ENCODE measurements at places on chromosomes 5 and 9.

DNA sequence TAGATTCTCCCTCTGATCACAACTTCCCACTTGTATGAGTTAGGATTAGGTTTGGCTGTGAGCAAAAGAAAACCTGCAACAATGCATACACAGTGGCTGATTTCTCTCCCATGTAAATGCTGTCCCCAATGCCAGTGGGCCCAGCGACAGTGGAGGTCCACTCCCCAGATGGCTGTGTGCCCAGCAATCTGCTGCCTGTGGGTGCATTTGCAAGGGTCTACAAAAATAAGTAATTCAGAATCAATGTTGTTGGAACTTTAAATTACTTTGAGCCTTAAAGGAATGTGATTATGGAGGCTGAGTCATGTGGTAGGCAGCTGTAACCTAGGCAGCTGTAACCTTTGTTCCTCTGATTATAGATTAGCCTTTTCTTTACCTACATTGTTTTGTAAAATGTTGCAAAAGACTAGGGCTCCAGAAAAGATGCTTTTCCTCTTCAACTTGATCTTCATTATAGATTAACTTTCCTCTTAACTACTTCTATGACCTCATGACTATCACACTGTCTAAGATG lies 14.2 kb upstream of the MXD3 start:
- no peak for DNase-seq

GRCh38 chr9:133876836-133877235 lies 115.3 kb downstream of the VAV2 start:
- no peak for DNase-seq

DNA sequence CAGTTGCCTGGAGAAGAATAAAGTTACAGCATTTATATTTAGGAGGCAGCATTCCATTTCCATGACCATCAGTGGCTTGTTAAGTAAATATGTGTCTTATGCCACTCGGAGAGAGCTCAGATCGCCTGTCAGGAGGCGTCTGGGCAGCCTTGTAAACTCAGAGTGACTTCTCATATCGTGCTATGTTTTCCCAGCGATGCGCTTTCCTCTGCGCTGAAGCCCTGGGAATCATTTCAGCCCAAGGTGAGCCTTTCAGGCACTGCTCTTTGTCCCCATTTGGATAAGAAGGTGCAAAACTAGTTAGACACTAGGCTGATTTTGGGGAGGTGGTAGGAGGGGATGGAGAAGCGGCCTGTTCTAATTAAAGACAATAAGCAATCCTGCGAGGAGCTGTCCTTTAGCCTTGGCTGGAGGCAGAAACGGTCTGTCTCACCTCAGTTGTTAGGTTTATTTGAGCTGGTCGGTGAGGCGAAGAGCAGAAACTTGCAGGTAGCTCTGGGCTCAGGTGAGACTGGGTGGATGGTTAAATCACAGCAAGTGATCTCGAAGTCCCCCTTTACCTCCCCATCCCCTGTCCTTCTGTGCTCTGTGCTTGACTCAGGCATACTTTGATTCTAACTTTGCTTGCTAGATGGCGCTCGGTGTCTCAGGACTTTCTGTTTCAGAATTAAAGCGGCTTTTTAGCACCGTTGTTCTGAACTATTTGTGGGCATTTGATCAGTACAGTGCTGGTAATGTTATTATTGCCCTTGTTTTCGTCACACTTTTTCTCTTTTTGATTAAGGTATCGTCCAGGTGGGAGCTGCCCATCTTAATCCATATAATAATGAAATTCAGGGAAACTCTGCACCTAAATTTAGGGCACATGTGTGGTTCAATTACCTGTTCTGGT lies 24.6 kb downstream of the NR2F1 start:
- DNase-seq: no peak

GRCh38 chr5:154193701-154194121 lies 3.2 kb downstream of the GALNT10 start:
- no peak for DNase-seq

GRCh38 chr5:53569453-53569852 lies 9.0 kb downstream of the NDUFS4 start:
- DNase-seq: no peak

GRCh38 chr5:113514289-113514635 lies 768 bp downstream of the YTHDC2 start:
- no peak for DNase-seq

DNA sequence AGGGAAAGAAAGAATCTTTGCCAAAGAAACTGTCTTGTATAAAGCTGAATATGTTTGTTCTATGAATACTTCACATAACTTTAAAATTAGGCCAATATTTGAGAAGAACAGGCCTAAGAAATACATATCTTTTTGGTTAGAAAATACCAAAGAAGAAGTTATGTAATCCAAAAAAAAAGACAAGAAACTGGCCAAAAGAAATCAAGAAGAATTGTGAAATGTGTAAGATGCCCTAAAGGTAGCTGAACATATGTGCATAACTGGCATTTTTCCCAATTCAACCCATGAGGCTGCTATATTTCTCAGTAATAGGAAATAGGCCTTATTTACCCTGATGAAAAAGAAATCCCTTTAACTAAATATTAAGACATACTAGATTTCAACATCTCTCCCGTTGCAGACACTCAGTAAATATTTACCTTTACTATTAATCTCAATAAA lies 290.0 kb downstream of the CETN3 start:
- no peak for DNase-seq

- DNase-seq: no peak
Measured at GRCh38 chr5:118776755-118777154, 211.6 kb downstream of the DTWD2 start.

GRCh38 chr9:127176631-127177030 lies 54.2 kb upstream of the ANGPTL2 start:
- DNase-seq: no peak

- DNase-seq: no peak
Measured at GRCh38 chr9:87578625-87579024, 81.0 kb downstream of the DAPK1 start.

- no peak for DNase-seq
Measured at GRCh38 chr5:59274106-59274636, 619.4 kb downstream of the PDE4D start.

- DNase-seq: no peak
Measured at GRCh38 chr9:124139001-124139400, 118.7 kb upstream of the NEK6 start.

DNA sequence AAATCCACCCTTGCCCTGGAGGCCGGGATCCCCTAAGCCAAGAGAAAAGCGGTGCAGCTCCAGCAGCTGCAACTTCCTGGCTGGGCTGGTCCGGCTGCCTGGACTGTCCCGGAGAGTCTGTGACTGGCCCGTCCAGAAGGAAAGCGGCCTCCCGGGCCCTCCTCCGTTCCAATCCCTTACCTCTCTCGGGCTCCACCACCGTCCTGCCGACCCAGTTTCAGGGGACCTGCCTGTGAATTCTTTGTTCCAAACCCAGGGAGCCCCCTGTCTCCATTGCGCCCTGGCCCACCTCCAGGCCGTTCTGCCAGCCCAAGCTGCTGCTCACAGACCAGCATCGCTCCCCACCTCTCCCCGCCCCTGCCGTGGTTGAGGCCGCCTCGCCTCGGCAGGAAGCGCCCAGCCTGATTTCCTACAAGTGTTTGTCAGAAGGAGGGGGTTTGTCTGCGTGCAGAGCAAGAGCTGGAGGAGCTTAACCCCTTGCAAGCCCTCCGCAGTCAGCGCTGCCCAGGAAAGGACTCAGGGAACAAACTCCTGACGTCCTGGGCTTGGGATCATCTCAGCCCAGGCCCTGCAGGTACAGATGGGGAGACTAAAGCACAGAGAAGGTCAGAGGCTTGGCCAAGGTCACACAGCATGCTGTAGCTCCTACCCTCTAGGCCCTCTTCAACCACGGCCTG lies at the start of gene AKNA:
Gene AKNA (minus strand): TSS at position 303 of the 677 bp plus-strand sequence. CDS start 6,649 bp downstream, outside the sequence.
- DNase-seq: peak; percentile 78

DNA sequence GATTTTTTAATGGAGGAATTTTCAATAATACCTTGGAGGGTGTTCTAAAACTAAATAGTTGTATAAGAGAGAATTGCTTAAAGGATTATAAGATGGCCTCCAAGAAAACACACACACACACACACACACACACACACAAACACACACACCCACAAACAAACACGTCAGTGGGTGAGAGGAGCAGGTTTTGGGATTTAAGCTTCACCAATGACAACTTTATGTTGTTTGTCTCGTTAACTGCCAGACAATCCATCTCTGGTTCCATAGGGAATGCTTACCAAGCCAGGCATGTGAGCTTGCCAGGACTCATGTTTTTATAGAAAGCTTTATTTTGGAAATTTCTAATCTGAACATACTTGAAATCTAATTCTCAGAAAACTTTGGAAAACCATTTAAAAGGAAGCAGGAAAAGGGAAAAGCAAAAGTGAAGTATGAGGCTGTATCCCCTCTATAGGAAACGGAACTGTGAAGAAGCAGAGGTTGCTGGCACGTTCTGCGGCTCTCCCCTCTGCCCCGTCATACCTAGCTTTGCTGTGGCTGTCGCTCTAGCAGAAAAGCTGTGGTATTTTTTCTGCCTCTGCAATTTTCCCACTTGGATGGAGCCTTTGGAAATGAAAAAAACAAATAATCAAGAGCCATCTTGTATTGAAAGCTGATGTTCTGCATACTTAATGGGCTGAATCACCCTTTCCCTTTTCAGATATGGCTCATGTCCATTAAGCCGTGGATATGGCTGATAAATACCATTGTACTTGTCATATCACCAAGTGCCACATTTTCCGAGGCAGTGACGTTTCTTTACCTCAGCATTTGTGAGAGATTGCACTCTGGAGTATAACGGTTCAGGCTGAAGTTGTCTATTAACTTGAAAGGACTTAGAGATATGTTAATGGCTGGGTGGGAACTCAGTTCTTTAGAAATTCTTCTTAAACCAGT lies 112.7 kb downstream of the NTRK2 start:
- DNase-seq: no peak

DNA sequence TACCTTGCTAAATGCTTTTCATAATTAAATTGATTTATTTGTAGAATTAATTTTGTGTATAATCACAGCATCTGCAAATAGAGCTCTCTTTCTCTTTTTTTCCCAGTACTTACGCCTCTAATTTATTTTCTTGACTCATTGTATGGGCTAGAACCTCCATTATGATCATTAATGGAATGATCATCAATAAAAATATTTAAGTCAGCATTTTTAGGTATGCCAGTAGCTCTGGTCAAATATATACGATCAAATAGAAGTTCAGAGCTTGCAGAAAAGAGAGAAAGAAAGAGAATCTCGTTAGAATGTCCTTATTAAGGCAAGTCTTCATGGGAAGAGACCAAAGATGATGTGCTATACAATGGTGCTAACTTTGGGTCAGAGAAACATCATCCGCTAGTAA lies 202.6 kb downstream of the TLR4 start:
- no peak for DNase-seq

- DNase-seq: no peak
Measured at GRCh38 chr5:152125661-152126205, 201.1 kb upstream of the GLRA1 start.

All from stimulated activated CD4-positive, alpha-beta T cell treated with anti-CD3 and anti-CD28 coated beads, Interleukin-12 subunit alpha, Interleukin-12 subunit beta, amount 100 ng/mL, for 4 hours (primary cell).